ENCODE measurements at places on chromosomes 4 and X.
A peak's percentile ranks its signal among the peaks of the same experiment; 100 is the strongest.

DNA sequence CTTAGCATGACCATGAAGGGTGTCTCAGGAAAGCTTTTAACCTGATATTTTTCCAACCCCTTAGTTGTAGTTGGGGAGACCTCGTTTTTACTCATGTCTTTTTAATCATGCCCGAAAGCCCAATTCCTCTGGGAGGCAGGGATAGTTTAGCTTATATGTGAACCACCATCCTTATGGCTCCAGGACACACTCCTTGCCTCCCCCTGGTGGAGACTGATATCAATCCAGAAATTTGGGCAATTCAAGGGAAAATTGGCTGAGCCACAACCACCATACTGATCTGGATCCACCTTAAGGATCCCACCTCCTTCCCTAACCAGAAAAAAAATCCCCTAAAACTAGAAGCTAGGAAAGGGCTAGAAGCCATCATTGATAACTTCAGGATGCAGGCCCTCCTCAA is 13.4 kb upstream of the COL25A1 start:
- no peaks in the 10 kb centered on the region for H3K27me3 ChIP-seq
- no peak overlapping the region for H3K4me3 ChIP-seq
- no peak for DNase-seq
- no peaks in the 10 kb centered on the region for H3K36me3 ChIP-seq

DNA sequence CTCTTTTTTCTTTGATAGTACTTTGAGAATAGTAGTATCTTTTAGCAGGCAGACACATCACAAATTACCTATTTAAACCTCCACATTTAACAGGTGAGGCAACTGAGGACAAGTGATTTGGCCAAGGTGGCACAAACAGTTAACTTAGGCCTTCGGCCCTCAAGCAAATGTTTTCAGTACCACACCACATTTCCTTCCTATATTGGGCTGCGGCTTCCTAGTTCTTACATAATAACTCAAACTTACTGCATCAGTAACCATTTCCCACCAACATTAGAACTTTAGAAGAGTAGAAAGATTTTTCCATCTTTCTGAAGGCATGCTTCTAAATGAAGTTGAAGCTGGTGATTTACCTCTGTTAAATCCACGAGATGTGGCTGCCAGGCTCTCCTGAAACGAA is 63.2 kb upstream of the SLC4A4 start:
- peak overlapping the region; percentile 8 for H3K27ac ChIP-seq
- DNase-seq: no peak
- no peaks in the 10 kb centered on the region for H3K4me1 ChIP-seq
- H3K27me3 ChIP-seq: no peaks in the 10 kb centered on the region

- H3K36me3 ChIP-seq: no peaks in the 10 kb centered on the region
- no peak overlapping the region for H3K4me3 ChIP-seq
- no peak overlapping the region for H3K27ac ChIP-seq
- DNase-seq: no peak
- no peaks in the 10 kb centered on the region for H3K27me3 ChIP-seq
Measured at GRCh38 chr4:124868495-124868894, 156.0 kb upstream of the ANKRD50 start.

DNA sequence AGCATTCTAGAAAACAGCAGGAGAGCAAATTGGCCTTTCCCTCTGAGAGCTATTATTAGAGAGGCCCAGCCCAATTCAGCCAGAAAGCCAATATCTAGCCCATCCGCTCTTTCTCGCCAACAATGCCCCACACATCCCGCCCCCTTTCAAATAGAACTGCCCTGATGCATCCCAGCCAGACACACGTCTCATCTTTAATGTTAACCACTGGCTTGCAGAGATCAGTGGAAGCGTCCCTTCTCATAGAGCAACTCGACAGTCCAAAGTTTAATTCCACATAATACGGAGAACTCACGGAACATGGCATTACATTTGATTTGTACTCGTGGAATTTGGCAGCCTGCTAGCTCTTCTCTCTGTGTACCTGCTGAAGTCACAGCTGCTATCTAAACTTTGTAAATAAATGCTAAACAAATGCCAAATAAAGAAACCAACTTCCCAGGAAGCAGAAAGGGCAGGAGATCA is 304.4 kb downstream of the DHX15 start:
- no peak overlapping the region for H3K4me3 ChIP-seq
- H3K27ac ChIP-seq: no peak overlapping the region
- no peak for DNase-seq
- H3K4me1 ChIP-seq: no peaks in the 10 kb centered on the region
- H3K27me3 ChIP-seq: no peaks in the 10 kb centered on the region
- no peaks in the 10 kb centered on the region for H3K36me3 ChIP-seq

DNA sequence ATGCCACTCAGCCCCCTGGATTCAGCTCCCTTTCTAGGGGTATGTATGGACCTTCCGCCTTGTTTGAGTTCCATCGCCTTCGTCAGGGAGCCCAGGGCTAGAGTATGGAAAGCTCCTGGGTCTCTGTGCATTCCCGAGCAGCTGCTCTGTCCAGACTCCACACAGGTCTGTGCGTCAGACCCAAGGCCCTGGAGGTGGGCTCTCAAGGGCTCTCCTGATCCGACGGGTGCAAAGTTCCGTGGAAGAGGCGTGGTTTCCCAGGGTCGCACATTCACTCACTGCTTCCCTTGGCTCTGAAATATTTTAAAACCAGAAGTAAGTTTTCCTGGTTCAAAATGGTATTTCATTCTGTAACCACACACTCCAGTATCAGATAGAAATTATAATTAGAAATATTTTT is 863.2 kb downstream of the TRIML1 start:
- DNase-seq: peak; percentile 47
- H3K27me3 ChIP-seq: no peaks in the 10 kb centered on the region
- no peak overlapping the region for H3K4me3 ChIP-seq
- no peaks in the 10 kb centered on the region for H3K36me3 ChIP-seq
- peaks cover 4% of the 10 kb centered on the region for H3K4me1 ChIP-seq

DNA sequence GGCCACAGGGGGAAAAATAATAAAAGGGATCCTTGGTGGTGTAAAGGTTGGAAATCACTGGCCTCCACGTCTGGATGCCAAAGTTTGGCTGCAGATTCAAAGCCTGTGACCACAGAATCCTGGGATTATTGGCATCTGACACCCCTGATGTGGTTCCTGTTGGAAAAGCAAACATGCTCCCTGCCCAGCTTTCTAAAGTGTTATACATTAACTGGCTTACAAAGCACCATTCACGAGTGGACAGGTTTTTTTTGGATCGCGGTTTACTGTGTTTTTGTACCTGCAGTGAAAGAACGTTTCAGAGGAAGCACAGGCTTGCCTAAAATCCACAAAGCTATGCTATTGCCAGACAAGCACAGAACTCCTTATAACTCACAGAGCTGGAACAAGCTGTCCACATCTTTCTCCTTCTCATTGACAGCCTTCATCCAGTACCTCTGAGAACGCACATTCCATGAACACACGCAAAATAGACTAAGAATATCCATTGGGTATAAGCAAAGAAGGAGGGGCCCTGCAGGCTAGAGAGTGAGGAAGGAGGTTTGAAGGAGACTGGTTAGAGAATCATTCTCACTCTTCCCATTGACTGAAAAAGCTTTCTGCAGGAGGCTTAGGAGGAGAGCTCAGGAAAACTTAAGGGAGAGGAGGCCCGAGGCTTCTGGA is 14.5 kb upstream of the CAPN6 start:
- no peaks in the 10 kb centered on the region for H3K36me3 ChIP-seq
- no peak overlapping the region for H3K4me3 ChIP-seq
- no peaks in the 10 kb centered on the region for H3K27me3 ChIP-seq
- H3K27ac ChIP-seq: no peak overlapping the region

- H3K4me1 ChIP-seq: no peaks in the 10 kb centered on the region
- no peak overlapping the region for H3K27ac ChIP-seq
- no peak overlapping the region for H3K4me3 ChIP-seq
Measured at GRCh38 chrX:55111578-55112254, 22.9 kb downstream of the PAGE2 start.

DNA sequence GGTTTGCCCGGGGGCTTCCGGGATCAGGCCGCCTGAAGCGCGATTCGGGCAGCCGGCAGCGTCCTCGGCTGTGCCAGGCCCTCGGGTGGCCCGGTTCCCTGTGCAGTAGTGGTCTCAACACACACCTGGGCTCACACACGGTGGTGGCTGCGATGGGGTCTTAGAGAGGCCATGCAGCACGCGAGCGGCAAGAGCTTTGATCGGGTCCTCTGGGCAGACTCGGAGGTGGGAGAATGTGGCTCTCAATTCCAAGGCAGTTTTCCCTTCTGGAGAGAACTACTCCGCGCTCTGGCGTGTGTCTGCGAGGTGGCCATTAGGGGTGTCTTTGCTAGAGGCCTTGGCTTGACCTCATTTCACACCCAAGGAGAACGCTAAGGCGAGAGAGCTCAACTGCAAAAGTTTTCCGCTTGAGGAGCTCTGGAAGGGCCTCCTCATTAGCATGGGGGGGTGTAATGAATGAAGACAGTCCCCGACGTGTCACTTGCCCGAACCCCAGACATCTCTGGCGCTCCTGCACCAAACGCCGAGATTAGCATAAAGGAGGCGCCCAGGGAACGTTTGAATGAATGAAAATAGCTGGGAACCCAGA is 771 bp upstream of the RBPJ start:
- DNase-seq: no peak
- peak overlapping the region; percentile 97 for H3K27ac ChIP-seq
- peak overlapping the region; percentile 85 for H3K4me3 ChIP-seq
- H3K27me3 ChIP-seq: no peaks in the 10 kb centered on the region
- no peaks in the 10 kb centered on the region for H3K36me3 ChIP-seq

- no peaks in the 10 kb centered on the region for H3K27me3 ChIP-seq
- no peak overlapping the region for H3K4me3 ChIP-seq
- H3K36me3 ChIP-seq: no peaks in the 10 kb centered on the region
- no peak for DNase-seq
- H3K4me1 ChIP-seq: no peaks in the 10 kb centered on the region
- no peak overlapping the region for H3K27ac ChIP-seq
Measured at GRCh38 chrX:130378024-130378669, 7.3 kb downstream of the GPR119 start.

- peak; percentile 2 for DNase-seq
- no peak overlapping the region for H3K27ac ChIP-seq
- H3K27me3 ChIP-seq: no peaks in the 10 kb centered on the region
- no peak overlapping the region for H3K4me3 ChIP-seq
- no peaks in the 10 kb centered on the region for H3K36me3 ChIP-seq
Measured at GRCh38 chrX:25523574-25524540, 508.1 kb upstream of the ARX start.

- no peaks in the 10 kb centered on the region for H3K27me3 ChIP-seq
- no peaks in the 10 kb centered on the region for H3K4me1 ChIP-seq
- H3K4me3 ChIP-seq: no peak overlapping the region
- DNase-seq: no peak
Measured at GRCh38 chr4:133776961-133777360, 424.6 kb downstream of the PABPC4L start.

- no peak for DNase-seq
- H3K27ac ChIP-seq: no peak overlapping the region
- no peaks in the 10 kb centered on the region for H3K36me3 ChIP-seq
- H3K27me3 ChIP-seq: no peaks in the 10 kb centered on the region
- no peaks in the 10 kb centered on the region for H3K4me1 ChIP-seq
Measured at GRCh38 chr4:166838975-166839614, 395.2 kb downstream of the SPOCK3 start.

DNA sequence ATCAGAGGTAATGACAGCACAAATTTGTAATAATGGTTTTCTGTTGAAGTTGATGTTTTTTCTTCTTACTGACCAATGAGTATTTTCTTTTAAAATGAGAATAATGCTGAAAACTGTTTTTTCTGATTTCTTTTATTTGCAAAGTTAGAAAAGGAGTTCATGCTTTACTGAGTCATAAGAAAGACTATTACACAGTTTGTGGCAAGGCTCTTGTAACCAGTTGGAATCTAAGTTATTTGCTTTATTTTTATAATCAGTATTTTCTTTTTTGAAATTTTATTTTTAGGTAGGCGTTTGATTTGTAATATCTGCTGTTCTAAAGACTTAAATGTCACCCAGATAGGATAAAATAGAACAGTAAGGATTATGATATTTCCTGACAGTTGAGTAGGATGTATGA is 25.5 kb downstream of the ANAPC4 start:
- H3K27ac ChIP-seq: no peak overlapping the region
- H3K36me3 ChIP-seq: peaks cover 36% of the 10 kb centered on the region
- no peak overlapping the region for H3K4me3 ChIP-seq
- no peaks in the 10 kb centered on the region for H3K4me1 ChIP-seq
- no peak for DNase-seq

DNA sequence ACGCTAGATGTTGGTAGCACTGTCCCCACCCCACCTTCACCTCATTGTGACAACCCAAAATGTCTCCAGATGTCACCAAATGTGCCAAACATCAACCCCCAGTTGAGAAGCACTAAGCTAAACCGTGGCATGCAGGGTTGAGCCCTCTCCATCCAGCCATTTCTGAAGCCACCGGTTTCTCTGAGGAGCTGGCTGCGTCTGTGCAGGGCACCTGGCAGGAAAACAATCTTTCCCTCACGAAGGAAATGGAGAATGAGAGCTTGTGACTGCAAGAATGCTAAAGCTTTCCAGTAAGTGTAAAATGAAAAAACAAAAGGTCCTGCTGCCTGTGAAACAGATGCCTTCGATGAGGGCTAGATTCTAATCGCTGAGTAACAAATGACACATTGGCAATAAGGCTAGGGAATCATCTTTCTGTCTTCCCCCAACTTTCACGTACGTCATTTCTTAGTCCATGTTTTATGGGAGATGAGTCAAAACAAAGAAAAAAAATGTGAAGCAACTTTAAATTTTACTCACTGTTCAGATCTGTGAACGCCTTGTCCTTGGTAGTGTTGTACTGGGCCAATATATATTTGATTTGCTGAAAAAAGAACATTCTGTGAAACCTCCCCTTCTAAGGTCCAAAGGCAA is 59.9 kb downstream of the PROM1 start:
- H3K4me3 ChIP-seq: no peak overlapping the region
- no peak for DNase-seq
- no peaks in the 10 kb centered on the region for H3K36me3 ChIP-seq
- H3K27me3 ChIP-seq: no peaks in the 10 kb centered on the region
- no peak overlapping the region for H3K27ac ChIP-seq

GRCh38 chr4:165612936-165613335 is 234.1 kb downstream of the CPE start:
- no peak overlapping the region for H3K4me3 ChIP-seq
- no peaks in the 10 kb centered on the region for H3K4me1 ChIP-seq
- no peaks in the 10 kb centered on the region for H3K36me3 ChIP-seq
- H3K27ac ChIP-seq: no peak overlapping the region
- H3K27me3 ChIP-seq: no peaks in the 10 kb centered on the region

- no peak overlapping the region for H3K4me3 ChIP-seq
- H3K36me3 ChIP-seq: no peaks in the 10 kb centered on the region
- no peaks in the 10 kb centered on the region for H3K27me3 ChIP-seq
- peaks cover 4% of the 10 kb centered on the region for H3K4me1 ChIP-seq
Measured at GRCh38 chr4:5712931-5713330, 1.9 kb downstream of the EVC start.

GRCh38 chr4:587671-588350 is 11.7 kb upstream of the TMEM271 start:
- no peak overlapping the region for H3K27ac ChIP-seq
- no peaks in the 10 kb centered on the region for H3K36me3 ChIP-seq
- H3K4me1 ChIP-seq: no peaks in the 10 kb centered on the region
- DNase-seq: no peak
- H3K4me3 ChIP-seq: no peak overlapping the region
- H3K27me3 ChIP-seq: no peaks in the 10 kb centered on the region
